ENCODE measurements at places on chromosomes 7 and 10.

DNA sequence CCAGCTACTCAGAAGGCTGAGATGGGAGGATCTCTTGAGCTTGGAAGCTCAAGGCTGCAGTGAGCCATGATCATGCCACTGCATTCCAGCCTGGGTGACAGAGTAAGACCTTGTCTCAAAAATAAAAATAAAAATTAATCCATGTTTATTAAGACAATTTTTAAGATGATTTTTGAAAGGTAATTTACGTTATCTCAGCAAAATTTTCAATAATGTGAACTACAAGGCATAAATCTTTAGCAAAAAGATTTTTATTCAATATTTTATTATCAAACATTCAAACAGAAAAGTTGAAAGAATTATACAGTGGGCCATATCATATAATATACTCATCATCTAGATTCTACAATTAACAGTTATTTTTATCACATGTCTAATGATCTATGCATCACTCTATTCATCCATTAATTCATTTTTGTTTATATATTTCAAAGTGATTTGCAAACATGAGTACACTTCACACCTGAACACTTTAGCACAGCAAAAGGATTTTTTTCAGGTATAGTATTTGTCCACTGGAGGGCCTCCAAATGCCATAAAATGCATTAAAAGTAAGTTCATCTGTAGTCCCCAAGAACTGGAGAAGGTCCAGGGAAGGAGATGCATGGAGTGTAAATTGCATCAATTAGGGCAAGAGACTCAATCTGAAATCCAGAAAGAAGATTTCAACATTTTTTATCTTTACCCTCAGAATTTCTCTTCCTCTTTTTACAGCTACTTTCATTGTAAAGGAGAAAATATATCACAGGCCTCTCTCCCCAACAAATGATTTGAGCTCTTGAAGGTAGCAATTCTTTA lies 38.6 kb upstream of the RSBN1L start:
- no peak for DNase-seq

- DNase-seq: no peak
Measured at GRCh38 chr10:61073391-61073790, 129.4 kb upstream of the RHOBTB1 start.

DNA sequence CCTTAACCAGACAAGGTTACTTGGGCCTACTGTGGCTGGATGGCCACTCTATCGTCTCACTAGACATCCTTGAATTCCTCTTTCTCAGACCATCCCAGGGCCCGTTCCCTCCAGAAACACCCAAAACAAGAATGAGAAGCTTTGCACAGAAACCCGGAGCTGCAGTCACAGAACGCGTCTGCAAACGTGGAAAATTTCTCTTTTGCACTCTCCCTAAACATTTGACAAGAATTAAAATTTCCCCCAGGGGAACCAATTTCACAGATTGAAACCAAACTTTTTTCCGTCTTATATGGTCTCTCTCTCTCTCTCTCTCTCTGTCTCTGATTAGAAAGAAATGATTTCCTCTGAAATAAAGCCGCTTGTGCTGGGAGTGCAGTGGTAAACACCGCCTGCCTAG lies 120.7 kb downstream of the MKX start:
- DNase-seq: no peak

DNA sequence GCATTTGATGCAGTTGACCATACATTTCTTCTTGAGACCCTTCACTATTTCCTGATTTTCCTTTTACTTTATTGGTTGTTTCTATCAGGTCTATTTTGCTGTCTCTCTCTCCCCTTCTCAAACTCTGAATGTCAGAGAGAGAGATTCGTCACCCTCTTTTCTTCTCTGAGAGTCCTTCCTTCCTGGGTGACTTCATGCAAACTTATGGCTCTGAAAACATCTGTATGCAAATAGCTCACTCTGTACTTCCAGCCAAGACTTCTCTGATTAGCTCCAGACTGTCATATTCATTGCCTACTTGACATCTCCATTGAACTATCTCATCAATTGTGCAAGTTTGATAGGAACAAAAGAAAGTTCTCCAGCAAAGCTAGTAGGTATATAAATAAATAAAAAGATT lies 191.7 kb upstream of the KLF6 start:
- DNase-seq: no peak

- no peak for DNase-seq
Measured at GRCh38 chr10:128741680-128742079, 615.5 kb upstream of the MKI67 start.

GRCh38 chr7:44043902-44044301 lies 600 bp upstream of the DBNL start:
- no peak for DNase-seq

GRCh38 chr7:138545123-138545522 lies 85.1 kb downstream of the TRIM24 start:
- no peak for DNase-seq

GRCh38 chr7:115009736-115010440 lies 88.0 kb downstream of the MDFIC start:
- DNase-seq: no peak

DNA sequence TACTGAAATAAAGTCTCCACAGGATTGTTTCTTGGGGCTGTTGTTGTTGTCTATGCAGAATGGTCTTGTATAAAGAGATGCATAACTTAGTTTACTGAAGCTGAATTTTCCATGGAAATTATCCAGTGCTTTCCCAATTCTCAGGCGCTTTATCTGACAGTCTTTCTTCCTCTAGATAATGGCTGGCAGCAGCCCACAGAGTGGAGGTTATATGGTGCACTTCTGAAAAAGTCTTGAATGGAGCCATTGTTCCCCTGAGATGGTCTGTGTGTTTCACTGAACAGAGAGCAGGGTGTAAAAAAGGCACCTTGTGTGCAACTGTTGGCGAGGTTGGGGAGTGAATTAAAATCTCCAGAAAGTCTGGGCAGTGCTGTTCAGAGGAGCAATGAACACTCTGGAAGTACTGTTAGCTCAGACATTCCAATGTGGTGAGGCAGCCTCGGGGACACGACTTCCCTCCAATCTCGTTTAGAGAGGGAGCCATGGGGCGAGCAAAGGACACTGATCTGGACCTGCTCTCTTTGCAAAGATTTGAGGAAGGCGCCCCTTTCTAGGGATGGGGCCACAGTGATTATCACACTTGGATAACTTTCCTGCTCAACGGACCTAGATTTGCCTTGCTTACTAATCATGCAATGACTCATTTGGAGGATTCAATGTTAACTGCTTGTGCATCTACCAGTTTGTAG lies 2.0 kb upstream of the PLCE1 start:
- DNase-seq: peak; percentile 18

GRCh38 chr7:143458263-143458662 lies 15.0 kb downstream of the TAS2R60 start:
- DNase-seq: no peak

DNA sequence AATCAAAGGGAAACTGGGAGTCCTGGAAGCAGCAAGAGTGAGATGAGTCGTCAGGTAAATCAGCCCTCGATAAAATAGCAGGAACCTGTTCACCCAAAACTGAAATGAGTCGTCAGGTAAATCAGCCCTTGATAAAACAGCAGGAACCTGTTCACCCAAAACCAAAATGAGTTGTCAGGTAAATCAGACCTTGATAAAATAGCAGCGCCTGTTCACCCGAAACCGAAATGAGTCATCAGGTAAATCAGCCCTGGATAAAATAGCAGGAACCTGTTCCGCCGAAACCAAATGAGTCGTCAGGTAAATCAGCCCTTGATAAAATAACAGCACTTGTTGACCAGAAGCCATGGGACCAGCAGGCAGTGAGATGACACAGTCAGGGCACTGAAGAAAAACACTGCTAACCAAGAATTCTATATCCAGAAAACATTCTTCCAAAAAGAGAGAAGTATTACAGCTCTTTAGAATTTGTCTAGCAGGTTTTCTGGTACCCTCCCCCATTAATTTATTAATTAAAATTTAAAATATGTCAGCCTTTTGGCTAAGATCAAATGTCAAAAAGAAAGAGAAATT lies 3.4 kb upstream of the CYP2E1 start:
- DNase-seq: no peak

DNA sequence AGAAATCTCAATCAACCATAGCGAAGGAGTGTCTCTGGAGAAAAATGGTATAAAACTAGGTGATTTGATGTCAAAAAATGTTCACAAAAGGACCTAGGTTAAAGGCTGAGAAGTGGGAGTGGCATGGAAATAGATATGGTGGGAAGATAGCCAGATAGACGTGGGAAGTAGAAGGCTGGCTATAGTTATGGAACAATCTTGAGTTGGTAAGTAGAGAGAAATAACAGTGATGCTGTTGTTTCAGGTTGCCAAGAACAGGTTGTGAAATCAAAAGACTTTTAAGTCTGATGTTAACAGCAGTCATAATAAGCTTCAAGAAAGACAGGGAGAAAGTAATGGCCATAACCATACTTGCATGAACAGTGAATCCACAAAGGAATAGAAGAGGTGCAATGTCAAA lies 106.1 kb upstream of the RSU1 start:
- DNase-seq: no peak

DNA sequence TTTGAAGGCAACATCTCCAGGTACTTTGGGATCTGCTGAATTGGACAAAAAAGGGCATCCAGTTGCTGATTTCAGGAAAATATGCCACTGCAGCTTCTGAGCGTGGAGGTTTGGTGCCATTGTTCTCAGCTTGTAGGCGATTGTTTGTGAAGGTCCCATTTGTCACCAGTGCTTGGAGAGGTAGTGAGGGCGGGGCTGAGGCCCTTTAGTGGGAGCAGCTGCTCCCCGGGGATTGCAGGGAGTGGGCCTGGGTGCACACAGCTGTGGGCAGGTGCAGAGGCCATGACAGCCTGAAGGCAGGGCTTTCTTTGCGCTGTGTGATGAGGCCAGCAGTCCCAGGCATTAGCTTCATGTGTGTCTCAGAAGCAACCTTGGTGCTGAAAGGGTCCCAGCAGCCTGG lies 3.9 kb downstream of the FAM20C start:
- DNase-seq: no peak

- no peak for DNase-seq
Measured at GRCh38 chr7:102323914-102324195, 32.4 kb downstream of the SPDYE6 start.

- no peak for DNase-seq
Measured at GRCh38 chr10:71634531-71635164, 84.9 kb downstream of the C10orf105 start.

DNA sequence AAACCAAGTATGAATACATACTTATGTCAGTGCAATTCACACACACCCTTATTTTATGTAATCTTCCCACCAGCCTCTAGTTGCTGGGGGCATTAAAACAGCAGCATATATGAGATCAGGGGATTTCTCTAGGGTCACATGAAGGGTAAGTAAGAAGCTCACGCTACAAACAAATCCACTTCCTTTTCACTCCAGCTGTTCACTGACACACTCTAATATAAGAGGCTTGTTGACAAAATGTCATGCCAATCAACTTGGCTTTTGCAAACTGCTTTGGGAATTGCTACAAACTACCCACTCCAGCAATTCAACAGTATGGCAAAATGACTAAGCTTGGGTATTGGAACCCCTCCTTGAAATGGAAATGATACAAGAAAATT lies 10.3 kb downstream of the FAM3C start:
- DNase-seq: no peak

DNA sequence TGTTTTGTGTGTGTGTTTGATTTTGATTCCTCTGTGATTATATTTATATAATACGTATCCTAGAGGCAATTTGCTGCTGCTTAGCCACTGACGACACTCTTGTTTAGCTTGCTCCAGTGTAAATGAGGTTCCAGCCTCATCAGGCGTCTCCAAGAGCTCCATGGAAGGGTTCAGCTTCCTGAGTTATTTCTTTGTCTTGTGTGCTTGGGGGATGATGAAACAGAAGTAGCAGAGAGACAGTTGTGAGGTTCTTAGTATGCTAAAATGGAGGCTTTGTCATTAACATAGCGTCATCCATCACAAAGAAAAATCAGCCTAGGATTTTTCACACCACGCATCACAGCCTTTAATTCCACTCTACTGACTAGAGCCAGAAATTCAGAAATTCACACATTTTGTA lies 85.1 kb downstream of the KLF6 start:
- DNase-seq: no peak

- no peak for DNase-seq
Measured at GRCh38 chr10:62019685-62020359, 118.3 kb downstream of the ARID5B start.

DNA sequence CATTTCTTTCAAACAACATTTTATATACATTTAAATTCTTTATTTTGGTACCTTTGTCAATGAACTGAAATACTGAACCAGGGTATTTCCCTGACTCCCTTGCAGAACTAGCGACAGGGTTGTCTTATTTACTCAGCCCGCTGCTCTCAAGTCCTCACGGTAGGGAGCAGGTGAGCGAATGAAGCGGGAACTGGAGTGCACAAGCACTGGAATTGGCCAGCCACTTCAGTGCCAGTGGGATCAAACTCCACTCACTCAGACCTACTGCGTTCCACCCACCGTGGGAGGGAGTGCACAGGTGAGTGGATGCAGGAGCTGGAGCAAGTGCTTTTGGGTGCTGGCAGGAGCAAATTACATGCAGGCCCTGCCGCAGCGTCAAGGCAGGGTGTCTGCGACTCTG lies 28.1 kb upstream of the NEUROD6 start:
- no peak for DNase-seq

DNA sequence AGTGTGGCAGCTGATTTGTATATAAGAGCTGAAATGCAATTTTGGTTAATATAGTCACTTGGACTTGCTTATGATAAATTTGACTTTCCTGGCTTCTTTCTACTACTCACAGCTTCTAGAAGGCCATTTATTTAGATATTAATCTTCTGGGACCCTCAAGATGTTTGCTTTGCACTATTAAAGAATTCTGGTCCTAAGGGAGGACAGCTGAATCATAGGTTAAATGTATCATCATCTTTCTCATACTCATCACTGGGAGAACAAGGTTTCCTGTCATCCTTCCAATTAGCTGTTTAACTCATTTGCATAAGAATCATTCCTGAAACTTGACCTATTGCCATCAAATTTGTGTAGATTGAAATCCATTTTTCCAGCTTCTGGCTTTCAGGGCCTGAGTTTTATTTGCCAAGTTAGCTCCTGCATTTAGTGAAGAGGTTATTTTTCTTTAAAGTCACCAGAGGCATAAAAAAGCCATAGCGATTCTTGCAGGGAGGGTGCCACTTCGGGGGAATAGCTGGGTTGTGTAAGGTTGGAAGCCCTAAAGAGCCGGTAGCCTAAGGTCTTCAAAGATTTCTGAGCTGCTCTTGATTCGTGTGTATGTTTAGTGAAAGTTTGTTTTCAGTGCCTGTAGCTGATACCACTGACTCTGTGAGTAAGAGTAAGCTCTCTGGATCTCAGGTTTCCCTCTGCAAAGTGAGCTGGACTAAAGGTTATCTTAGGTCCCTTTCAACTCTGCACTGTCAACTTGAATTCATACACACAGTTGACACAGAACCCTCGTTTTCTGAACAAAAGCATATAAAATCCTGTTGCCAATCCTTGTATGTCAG lies 4.3 kb downstream of the MAP3K8 start:
- DNase-seq: no peak

- DNase-seq: no peak
Measured at GRCh38 chr7:155043756-155044155, 26.4 kb upstream of the HTR5A start.

- DNase-seq: no peak
Measured at GRCh38 chr10:74262856-74263255, 111.8 kb downstream of the ADK start.

All from WTC11 (cell line).